ENCODE measurements at places on chromosomes 16 and 17. TPM values are rescaled to one million over a fixed set of nuclear protein-coding genes. Genes with fewer than 3 reads are reported as not detected.

DNA sequence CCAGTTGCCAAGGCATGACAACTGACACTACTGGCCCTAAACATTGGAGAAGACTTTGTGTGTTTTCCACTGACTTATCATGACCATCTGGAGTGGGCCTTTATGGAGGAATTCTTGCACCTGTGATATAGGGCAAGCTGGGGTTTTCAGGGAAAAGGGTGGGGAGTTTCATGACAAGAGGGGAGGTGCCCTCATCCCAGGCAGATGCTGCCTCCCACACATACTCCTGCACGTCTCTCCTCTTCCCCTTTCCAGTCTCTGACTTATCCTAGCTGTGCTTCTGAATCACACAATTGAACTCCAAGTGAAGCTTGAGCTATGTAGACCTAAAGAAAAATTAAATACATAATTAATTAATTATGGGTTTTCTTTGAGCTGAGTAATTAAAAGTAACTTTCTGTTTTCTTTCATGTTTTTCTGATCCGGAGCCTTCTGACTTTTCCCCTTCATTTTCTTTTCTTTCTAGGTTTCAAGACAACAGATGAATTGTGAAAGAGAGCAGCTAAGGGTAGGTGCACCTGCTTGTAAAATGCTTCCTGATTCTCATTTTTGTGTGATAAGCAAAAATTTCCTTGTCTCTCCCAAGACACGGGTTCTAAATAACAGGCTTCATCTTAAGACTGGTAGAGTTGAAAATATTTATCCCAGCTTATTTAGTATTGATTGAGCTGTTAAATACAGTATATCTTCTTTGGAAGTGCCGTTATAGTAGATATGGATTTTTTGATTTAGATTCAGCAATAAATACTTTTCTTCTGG is 280.9 kb upstream of the RBFOX1 start:
- no peak for DNase-seq
- H3K27ac ChIP-seq = no peak overlapping the region
- H3K4me1 ChIP-seq = no peaks in the 10 kb centered on the region
- no peaks in the 10 kb centered on the region for H3K36me3 ChIP-seq

The TBC1D3G gene
- not detected for total RNA-seq

The ABCC6 gene
- 0.09 TPM for total RNA-seq

The PNMT gene
- total RNA-seq = 0.38 TPM

GRCh38 chr17:19305256-19305655 is 57.3 kb downstream of the B9D1 start:
- DNase-seq = no peak
- no peaks in the 10 kb centered on the region for H3K36me3 ChIP-seq
- peaks cover 21% of the 10 kb centered on the region for H3K4me1 ChIP-seq
- H3K27me3 ChIP-seq = peaks cover 31% of the 10 kb centered on the region
- no peak overlapping the region for H3K4me3 ChIP-seq

- H3K36me3 ChIP-seq = no peaks in the 10 kb centered on the region
- DNase-seq = no peak
- no peak overlapping the region for H3K4me3 ChIP-seq
- H3K4me1 ChIP-seq = no peaks in the 10 kb centered on the region
- H3K27ac ChIP-seq = no peak overlapping the region
These were observed 20.0 kb upstream of the NXPH3 start for GRCh38 chr17:49555495-49556222.

The HEATR9 gene
- 0.05 TPM for total RNA-seq

DNA sequence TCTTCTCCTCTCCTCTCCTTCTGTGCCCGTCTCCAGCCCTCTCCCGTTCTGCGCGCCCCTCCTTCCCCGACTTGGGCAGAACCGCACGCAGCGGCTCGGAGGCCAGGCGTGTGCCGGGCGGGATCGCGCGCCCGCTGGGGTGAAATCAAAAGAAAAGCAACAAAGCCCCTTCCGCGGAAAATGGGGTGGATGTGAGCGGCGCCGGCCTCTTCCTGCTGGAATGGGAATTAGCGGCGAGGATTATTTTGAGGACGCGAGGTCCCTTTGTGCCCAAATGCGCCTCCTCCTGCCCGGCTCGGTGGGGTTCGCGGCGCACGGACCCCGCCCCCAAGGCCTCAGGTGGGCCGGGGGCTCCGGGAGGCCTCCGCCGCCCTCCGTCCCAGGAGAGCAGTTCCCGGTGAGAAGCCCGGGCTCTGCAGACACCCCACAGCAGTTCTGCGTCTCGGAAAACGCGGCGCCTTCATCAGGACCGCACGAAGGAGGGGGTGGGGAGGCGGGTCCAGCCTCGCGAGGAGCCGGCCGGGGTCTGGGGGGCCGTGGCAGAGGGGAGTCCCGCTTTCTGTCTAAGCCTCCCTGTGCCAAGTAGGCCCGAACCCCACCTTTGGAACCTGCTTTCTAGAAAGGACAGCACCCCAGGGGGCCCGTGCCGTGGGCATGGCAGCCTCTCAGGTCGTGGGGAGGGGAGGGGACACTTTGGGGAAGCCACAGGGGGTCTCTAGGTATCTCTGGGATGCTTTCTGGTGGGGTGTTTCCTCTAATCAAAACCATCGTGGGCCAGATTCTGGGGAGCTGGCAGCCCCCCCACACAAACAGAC is 91.0 kb upstream of the CBX4 start:
- H3K27me3 ChIP-seq = peaks cover 77% of the 10 kb centered on the region
- DNase-seq = no peak
- H3K4me3 ChIP-seq = no peak overlapping the region
- H3K27ac ChIP-seq = no peak overlapping the region
- H3K4me1 ChIP-seq = peaks cover 2% of the 10 kb centered on the region

DNA sequence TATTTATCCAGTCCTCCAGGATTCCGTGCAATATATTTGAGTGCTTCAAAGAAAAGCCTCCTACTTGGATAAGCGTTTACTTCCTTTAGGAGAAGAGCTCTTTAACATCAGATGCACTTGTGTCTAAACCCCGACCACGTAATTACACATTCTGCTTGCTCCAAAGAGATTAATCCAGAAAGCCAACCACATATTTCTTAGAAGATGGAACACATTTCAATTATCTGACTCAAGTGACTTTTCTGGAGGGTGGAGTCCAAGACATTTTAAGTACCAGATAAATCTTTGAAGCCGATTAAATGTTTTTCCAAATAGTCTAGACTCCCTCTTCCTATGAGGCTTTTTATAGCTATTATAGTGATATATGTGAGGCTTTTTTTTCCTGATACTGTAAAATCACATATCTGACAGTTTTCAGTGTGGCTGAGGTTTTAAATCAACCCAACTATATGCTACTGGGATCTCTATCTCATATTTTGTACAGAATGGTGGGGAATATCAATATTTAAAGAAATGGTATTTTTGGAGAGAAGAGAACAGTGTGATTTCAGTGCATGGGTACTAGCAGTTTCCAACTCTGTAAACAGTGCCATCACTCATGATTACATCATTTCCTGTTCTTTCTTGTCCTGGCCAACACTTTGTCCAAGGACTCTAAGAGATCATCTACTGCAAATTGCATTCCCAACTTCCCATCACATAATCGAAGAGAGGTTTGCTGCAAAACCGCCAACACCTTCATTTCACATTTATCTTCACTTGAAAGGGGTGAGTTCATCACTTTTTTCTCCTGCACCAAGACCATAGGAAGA is 192.4 kb upstream of the HSBP1 start:
- no peaks in the 10 kb centered on the region for H3K4me1 ChIP-seq
- H3K4me3 ChIP-seq = no peak overlapping the region
- no peak overlapping the region for H3K27ac ChIP-seq
- H3K27me3 ChIP-seq = no peaks in the 10 kb centered on the region
- DNase-seq = no peak

DNA sequence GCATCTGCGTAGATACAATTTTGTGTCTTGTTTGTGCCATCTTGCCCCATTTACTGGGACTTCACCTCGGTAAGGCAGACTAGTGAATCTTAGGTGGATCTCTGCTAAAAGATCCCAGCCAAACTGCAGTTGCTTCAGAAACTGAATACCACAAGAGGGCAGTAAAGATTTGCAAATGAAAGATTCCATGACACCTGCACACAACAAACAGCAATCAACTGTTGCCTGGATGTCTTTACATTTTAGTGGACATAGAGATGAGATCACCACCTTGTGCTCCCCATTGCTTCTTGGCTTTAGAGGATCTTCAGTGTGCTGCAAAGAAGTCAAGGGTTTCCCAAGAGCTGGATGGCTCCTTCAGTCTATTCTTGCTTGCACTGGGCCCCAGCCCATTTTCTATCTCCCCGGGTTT is 119.2 kb upstream of the CACNG5 start:
- peak; percentile 49 for DNase-seq
- H3K27ac ChIP-seq = no peak overlapping the region
- H3K4me3 ChIP-seq = no peak overlapping the region
- no peaks in the 10 kb centered on the region for H3K27me3 ChIP-seq

- H3K27ac ChIP-seq = no peak overlapping the region
- no peak overlapping the region for H3K4me3 ChIP-seq
- H3K36me3 ChIP-seq = peaks cover 95% of the 10 kb centered on the region
- no peaks in the 10 kb centered on the region for H3K27me3 ChIP-seq
These were observed 21.5 kb downstream of the ITGAL start for GRCh38 chr16:30493941-30494488.

The YBX2 gene
- 0.66 TPM for total RNA-seq

DNA sequence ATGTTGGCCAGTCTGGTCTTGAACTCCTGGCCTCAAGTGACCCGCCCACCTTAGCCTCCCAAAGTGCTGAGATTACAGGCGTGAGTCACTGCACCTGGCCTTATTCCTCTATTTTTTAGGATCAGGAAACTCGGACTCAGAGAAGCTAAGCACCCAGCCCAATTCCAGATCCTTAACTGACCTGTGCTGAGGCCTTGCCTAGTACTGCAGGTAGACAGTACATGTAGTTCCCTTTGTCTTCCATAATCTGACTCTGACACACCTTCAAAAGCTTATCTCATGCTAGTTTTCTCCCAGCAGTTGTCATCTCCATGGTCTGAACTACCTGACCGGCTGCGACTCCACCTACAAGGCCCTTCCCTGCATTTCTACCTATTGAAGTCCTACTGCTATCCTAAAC is 65.7 kb upstream of the AXIN2 start:
- H3K27ac ChIP-seq = no peak overlapping the region
- H3K4me3 ChIP-seq = no peak overlapping the region
- DNase-seq = no peak

DNA sequence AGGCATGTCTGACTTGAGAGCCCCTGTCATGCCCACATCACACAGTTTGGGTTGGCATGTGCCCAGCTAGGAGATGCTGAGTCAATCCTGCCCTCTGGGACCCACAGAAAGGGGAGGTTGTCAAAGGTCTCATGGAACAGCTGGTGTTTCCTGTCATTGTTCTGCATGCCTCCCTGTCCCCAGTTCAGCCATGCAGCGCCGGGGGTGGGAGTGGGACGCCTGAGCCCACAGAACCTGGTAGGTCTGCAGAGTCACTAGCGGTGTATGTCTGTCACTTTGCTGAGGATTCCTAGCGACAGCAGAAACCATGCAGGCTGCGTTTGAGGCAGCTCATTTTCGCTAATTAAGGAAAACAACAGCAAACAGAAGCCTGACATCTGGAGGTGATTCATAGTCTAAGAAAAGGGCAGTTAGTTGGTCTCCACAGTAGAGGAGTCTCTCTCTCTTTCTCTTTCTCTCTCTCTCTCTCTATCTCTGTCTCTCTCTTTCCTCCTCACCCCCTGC is 19.6 kb upstream of the CCL1 start:
- H3K27me3 ChIP-seq = no peaks in the 10 kb centered on the region
- no peak overlapping the region for H3K27ac ChIP-seq
- H3K36me3 ChIP-seq = no peaks in the 10 kb centered on the region
- no peak overlapping the region for H3K4me3 ChIP-seq
- peaks cover 23% of the 10 kb centered on the region for H3K4me1 ChIP-seq
- DNase-seq = peak; percentile 55

DNA sequence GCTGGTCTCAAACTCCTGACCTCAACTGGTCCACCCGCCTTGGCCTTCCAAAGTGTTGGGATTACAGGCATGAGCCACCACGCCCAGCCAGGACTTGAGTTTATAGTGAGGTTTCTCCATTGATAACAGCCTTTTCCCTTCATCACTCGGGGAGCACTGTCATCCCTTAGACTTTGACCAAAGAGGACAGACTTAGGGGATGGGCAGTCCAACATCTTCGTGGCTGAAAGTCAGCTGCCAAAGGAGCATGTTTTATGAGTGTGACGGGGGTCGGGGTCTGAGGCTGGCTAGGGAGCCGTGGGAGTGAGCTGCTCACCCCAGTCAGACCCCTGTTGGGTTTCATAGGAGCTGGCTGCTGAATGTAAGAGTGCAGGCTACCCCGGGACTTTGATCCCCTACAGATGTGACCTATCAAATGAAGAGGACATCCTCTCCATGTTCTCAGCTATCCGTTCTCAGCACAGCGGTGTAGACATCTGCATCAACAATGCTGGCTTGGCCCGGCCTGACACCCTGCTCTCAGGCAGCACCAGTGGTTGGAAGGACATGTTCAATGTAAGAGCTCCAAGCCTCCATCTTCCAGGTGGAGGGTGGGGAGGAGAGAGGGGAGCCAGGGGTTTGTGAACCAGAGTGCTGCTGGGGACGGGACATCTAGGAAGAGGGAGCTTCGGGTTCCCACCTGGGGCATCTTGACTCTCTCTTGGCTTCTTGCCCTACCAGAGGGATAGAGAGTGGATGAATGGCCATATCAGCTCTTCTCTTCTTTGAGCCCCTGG is 3.1 kb downstream of the DHRS11 start:
- no peaks in the 10 kb centered on the region for H3K36me3 ChIP-seq
- H3K4me3 ChIP-seq = no peak overlapping the region
- peaks cover 4% of the 10 kb centered on the region for H3K4me1 ChIP-seq
- peaks cover 12% of the 10 kb centered on the region for H3K27me3 ChIP-seq
- H3K27ac ChIP-seq = no peak overlapping the region

DNA sequence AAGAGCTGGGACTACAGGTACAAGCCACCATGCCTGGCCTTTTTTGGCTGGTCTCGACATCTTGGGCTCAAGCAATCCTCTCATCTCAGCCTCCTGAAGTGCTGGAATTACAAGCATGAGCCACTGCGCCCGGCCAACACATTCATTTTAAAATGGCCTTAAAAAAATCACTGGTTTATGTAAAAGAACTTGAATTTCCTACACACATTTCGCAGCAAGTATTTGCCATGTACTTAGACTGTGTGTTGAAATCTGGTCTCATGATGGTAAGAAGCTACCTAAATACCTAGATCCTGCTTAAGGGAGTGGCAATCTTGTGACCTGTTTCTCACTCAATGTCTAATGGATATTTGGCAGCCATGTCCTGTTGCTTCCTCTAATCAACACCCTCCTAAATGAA is 8.5 kb upstream of the CYTH1 start:
- no peak overlapping the region for H3K27ac ChIP-seq
- no peak overlapping the region for H3K4me3 ChIP-seq
- H3K4me1 ChIP-seq = no peaks in the 10 kb centered on the region
- peaks cover 38% of the 10 kb centered on the region for H3K36me3 ChIP-seq

The CHST5 gene
- total RNA-seq = not detected

The IL17C gene
- total RNA-seq = 0.05 TPM

Data from thymus (tissue), 14 donors.